ENCODE measurements at places on chromosomes 16 and 17.

DNA sequence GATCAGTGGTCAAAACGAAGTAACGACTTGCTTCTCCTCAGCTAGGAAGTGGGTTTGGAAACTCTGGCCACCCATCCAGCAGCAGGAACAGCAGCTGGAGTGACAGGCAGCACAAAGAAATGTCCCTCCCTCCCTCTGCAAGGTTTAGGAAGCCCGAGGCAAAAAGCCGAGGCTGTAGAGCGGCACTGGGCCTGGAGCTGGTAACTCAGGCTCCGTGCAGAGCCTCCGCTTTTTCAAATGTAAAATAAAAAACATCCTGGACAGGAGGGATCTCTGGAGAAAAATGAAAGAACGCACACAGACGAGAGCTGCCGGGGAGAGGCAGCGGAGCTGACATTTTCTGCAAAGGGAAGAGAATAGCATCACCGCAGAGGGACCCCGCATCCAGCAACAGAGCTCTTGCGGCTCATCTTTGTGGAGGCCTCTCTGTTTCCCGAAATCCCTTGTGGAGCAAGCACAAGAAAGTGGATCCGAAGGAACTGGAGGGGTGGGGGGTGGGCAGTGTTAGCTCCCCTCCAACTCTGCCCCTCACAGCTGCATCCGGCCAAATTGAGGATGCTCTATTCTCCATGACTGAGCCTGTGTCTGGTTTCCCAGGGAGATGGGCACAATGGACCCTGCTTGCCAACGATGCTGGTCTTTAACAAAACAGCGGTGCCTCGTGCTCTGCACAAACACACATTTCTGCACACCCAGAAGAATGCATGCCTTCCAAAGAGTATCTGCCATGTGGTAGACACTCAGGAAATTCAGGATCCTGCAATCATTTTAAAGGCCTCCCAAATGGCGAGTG, 335.5 kb upstream of the ZFHX3 start:
- DNase-seq = no peak

DNA sequence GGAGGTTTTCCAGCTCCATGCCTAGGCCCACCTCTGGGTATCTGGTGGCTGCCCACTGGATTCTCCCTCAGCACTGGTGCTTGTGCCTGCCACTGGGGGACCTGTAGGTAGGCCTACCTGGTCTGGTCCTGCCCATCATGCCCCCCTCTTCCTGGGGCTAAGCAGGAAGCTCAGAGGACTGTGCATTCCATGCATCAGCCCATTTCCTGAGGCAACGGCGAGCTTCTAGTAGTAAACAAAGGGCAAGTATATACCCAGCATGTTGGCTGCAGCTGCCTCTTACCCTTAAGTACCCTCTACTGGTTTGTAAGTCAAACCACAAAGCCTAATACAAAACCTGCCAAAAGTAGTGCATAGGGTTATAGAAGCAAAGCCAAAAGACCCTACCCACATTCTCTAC, 37.5 kb downstream of the SDR42E1 start:
- DNase-seq = no peak

- DNase-seq = peak; percentile 12
Observed at GRCh38 chr17:10327640-10328039, 45.2 kb downstream of the MYH13 start.

- DNase-seq = no peak
Observed at GRCh38 chr16:11238272-11239202, 17.5 kb downstream of the SOCS1 start.

- no peak for DNase-seq
Observed at GRCh38 chr16:89179148-89179484, 7.6 kb downstream of the CDH15 start.

GRCh38 chr17:67245694-67246402, 852 bp upstream of the HELZ start:
- peak; percentile 48 for DNase-seq

GRCh38 chr16:72705801-72706200, 342.1 kb downstream of the ZFHX3 start:
- DNase-seq = no peak

- DNase-seq = no peak
Observed at GRCh38 chr16:35795361-35796029, 2336.1 kb downstream of the TP53TG3F start.

- no peak for DNase-seq
Observed at GRCh38 chr17:74394977-74395376, 27.7 kb downstream of the GPR142 start.

- DNase-seq = no peak
Observed at GRCh38 chr16:69131167-69131838, 1.1 kb downstream of the CHTF8 start.

DNA sequence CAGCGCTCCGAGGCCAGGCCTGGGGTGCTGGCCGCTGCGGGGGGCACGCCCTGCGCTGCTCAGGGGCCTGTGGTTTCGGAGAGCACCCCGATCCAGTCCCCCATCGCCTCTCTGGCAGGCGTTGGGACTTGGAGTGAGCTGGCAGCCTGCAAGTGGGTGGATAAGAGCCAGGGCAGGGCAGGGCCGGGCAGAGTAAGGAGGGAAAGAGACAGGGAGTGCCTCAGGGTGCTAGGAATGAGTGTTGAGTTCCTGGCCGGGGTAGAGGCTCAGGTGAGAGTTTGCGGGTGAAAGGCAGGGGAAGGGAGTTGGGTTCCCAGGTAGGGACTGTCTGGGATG, 1.3 kb downstream of the CDH13 start:
- no peak for DNase-seq

- no peak for DNase-seq
Observed at GRCh38 chr17:69900101-69900500, 174.9 kb upstream of the KCNJ16 start.

DNA sequence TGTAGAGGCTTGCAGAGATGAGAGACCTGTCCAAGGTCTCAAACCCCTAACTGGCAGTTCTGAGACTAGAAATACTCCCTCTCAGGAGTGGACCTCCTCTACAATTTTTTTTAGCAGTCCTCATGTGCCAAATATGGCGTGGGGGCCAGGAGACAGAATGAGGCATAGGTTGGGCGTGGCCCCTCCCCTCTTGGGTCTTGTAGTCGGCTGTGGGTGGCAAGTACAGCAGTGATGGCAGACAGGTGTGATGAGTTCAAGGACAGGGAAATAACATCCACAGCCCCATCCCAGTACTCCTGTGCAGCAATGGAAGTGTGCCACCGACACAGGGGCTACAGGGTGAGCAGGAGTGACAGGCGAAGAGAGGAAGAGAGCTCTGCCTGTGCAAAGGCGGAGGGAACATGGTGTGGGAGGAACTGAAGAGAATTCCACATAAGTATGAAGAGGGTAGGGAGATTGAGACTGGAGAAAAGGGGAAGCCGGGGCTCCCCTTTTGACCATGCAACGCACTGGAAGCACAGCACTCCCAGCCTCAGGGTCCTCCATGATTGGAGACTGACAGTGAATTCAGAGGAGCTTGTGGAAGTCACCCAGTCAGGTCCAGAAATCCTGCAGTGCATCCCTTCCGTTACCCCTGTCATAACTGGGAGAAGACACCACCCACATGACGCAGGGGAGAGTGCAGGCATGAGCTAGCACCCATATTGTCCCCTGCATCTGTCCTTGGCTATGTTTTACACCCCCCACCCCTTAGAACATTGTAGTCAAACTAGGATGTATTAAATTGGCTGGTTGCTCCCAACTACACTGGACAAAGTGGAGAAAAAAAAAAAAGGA, 14.8 kb upstream of the CETP start:
- no peak for DNase-seq

DNA sequence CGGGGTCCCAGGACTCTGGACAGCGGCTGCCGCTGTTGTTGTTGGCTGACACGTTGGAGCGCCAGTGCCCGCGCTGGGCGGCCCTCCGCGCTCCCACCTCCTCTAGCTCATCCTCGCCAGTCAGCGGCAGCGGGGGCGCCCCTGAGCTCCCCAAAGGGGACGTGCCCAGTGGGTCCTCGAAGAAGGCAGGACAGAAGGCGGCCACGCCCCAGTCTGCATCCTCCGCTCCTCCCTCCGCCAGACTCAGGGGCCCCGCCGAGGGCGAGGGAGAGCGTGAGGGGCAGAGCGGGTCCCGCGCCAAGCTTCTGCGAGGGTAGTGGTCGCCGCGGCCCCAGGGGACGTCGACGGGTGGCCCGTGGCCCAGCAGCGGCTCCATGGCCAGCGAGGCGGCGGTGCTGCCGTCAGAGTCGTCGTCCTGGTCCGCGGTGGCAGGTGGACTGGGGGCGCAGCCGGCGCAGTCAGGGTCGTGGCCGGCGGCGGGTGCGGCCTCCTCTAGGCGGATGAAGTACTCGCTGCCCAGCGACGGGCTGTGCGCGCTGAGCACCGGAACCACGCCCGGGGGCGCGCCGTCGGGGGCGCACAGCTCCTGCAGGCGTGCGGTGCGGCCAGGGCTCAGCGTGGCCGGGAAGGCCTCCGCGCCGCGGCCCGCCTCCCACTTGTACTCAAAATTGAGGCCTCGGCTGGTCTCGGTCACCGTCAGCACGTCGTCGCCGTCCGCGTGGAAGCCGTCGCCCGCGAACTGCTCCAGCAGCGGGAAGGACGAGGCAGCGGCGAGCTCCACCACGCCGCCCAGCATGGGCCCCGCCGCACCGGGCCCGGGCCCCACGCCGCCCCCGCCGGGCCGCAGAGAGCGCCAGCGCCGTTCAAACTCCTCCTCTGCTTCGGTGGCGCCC, 43.2 kb upstream of the PVALEF start:
- no peak for DNase-seq

DNA sequence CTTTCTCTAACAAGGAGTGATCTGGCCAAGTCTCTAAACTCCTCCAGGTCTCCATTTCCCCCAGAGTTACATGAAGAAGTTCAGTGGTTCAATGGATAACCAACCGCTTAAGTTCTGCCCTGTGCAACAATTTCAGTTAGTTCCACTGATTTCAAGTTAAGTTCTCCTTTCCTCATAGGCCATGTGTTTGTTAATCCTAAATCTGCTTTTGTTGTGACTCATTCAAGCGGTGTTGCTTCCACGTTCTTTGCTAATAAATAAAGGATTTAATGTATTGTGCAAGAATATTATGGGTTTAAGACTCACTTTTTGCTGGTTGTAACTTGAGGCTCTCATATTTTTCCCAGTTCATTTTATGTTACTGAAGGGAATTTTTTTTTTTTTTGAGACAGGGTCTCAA, 36.3 kb downstream of the GNA13 start:
- DNase-seq = no peak

DNA sequence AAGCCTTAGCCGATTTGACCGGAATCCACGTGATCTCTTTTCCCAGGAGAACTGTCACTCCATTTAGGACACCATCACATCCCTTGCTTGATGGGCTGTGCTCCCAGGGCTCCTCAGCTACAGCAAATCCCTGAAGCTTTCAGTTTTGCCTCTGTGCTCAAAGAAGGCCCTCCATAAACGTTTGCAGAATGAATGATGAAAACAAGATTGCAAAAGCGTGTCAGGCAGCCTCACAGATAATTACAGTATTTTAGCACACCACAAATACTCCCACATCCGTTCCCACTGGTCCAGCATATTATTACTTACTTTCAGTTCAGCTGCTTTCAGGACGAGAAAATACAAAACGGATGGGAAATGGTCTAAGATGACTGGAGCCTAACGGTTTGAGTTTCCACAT, 84.6 kb downstream of the USP31 start:
- DNase-seq = no peak

DNA sequence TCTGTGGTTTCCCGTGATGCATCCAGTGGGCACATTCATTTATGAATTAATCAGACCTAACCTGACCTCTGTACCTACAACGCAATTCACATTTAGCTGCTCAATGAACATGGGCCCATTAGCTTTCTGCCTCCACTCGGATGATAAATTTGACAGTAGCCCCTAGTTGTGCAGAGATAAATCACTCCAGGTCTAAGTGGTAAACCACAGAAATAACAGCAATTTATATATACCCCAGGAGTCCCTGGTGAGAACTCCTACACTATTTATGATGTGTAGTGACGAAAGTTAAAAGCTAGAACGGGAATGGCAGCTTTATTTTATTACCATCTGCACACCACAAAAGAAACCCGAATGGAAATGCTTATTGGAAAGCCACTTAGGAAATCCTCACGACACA, 371.5 kb downstream of the HAPSTR1 start:
- no peak for DNase-seq

GRCh38 chr16:11784038-11784369, 13.1 kb downstream of the ZC3H7A start:
- DNase-seq = no peak

DNA sequence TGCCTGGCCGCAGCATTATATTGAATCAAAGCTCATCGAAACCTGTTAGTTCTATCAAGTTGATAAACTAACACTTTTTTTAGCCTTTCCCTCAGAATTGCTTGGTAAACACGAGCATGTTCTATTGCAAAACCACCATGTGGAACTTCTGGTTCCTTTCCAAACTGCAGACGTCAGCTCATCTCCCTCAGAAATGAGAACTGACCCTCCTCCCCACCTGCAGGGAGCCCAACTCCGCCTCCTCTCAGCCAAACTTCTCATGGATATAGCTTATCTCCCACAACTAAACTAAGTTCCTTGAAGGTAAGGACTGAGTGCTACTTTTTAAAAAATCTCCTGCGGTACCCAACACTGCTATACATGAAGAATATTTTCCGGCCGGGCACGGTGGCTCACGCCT, 6.7 kb downstream of the SHMT1 start:
- DNase-seq = no peak

DNA sequence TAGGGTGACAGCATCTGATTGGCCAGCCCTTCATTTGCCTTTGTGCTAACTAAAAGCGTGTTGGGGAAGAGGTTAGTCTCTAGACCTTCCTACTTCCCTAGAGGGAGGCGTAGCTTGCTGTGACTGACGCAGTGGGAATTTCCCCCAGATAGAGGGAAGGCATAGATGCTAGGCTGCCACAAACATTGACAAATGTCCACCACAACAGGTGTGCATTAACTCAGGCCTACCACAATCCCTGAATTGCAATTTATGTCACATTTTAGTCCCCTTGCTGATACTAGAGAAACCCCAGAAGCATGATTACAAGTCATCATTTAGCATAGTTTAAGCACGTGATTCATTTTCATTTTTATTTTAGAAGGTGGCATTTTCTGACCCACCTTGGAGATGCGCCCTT, 76.3 kb upstream of the WSB1 start:
- no peak for DNase-seq

DNA sequence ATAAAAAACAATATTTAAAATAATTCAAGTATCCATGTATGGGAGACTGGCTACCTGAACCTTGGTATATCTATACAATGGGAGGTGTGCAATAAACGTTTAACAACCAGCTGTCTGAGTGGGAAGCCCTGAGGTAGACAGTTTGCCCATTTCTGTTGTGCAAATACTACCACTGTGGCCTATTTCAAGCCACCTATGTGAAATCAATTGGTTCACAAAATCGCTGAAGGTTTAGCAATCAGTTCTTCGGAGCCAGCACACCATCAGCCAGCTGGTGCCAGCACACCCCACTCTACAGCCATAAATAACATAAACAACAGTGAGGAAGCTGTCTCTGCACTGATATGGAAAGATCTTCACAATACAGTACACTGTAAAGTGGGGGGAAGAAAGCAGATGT, 46.7 kb upstream of the KDM8 start:
- DNase-seq = no peak

DNA sequence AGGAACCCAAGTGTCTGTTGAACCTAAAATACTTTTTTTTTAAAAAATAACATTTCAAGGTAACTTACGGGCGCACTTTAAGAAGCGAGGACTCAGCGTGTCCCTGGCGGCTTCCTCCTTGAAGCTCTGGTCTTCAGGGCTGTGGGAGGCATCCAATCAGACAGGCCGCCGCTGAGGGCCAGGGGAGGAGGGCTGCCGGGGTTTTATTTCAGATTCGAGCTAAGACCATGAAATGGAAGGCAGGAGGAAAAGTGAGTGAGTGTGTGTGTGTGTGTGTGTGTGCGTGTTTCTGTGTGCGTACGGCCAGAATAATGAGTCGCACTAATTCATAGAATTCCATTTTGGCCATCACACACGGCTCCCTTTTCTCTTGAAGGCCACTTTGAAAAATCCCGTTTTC, 41.1 kb downstream of the C16orf78 start:
- no peak for DNase-seq
